Foreskin fibroblast (primary cell): ENCODE measurements at places on chromosomes 1 and 21.
A peak's percentile ranks its signal among the peaks of the same experiment; 100 is the strongest.

GRCh38 chr1:205970486-205970885 lies 27.2 kb upstream of the SLC26A9 start:
- peak; percentile 41 for DNase-seq

DNA sequence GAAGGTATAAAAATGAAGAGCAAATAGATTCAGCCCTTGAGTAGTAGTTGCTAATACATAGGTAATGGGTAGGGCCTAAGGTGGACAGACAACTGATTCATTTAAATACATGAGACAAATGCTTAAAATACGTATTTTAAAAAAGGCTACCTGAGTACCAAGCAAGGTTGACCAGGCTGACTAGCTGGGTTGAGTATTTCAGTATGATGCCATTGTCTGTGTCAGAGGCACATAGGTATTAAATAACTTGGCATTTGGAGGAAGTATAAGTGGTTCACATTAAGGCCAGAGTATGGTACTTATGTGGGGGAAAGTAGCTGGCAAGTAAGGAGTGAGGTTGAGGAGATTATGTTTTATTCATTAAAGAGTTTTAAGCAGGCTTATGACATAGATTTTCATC lies 19.4 kb downstream of the NEK7 start:
- no peak for DNase-seq

- DNase-seq: no peak
Measured at GRCh38 chr1:13869172-13869797, 169.3 kb downstream of the PRDM2 start.

DNA sequence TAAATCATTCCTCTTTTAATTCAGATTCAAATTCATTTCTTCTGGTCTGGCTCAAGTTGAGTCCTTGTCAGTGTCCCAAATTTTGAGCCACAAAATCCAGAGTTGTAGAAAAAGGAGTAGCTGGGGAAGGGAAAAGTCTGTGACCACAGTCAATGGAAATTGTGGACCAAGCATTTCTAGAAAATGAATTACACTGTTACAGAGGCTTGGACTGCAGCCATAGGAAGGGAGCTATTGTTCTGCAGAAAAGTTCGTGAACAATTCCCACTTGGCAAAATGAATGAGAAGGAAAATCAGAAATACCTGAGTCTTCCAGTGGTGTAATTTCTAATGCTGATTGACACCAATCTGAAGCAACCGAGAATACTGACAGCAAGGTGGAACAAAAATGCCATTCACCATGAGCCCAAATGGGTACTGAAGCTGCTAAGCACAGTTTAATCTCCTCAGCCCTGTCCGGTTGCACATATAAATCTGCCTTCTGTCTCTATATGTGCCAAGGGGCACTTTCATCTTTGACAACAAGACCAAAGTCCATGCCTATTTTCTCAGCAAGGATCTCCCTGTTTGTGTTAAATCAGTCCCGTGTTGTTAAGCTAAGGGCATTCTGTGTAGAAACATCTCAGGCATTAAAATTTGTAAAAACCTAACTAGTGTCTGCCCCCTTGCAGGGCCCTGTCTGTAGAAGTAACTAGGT lies 51.3 kb downstream of the TEX35 start:
- peak; percentile 22 for DNase-seq

GRCh38 chr1:54623216-54624007 lies at the start of gene FAM151A:
Gene FAM151A, minus strand, starts transcription at chr1:54623525. Its CDS starts 130 bp downstream, at chr1:54623395.
- no peak for DNase-seq

DNA sequence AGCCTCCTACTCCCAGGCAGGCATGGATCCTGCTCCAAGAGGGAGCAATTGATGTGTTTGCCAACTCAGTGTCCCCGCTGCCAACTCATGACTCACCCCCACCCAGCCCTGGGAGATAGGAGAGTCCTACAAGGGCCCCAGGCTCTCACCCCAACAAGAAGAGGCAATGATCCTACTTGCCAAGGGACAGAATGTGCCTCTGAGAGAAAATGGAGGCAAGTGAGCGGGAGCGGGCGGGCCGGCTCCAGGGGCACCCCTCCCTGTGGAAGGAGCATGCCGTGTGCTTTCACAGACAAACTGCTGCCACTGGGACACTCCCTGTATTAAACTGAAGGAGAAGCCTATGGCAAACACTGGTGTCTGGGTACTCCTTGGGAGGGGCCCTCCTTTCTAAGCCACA lies 16.7 kb downstream of the PKP1 start:
- peak; percentile 58 for DNase-seq

DNA sequence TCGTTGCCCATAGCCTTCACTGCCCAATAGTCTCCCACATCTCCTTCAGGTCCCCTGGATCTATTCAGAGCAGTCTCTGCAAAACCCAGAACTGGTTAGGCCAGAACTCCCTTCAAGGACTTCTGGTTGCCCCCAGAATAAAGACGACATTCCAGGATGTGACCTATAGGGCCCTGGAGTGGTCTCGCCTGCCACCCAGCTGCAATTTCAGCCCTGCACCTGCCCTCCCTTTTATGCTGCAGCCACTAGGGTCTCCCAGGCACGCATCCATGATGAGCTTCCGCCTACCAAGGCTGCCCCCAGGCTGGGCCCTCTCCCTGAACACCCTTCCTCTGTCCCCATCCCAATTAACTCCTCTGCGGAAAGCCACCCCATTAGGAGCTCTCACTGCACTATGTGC lies 7.2 kb upstream of the TSPEAR start:
- DNase-seq: no peak

DNA sequence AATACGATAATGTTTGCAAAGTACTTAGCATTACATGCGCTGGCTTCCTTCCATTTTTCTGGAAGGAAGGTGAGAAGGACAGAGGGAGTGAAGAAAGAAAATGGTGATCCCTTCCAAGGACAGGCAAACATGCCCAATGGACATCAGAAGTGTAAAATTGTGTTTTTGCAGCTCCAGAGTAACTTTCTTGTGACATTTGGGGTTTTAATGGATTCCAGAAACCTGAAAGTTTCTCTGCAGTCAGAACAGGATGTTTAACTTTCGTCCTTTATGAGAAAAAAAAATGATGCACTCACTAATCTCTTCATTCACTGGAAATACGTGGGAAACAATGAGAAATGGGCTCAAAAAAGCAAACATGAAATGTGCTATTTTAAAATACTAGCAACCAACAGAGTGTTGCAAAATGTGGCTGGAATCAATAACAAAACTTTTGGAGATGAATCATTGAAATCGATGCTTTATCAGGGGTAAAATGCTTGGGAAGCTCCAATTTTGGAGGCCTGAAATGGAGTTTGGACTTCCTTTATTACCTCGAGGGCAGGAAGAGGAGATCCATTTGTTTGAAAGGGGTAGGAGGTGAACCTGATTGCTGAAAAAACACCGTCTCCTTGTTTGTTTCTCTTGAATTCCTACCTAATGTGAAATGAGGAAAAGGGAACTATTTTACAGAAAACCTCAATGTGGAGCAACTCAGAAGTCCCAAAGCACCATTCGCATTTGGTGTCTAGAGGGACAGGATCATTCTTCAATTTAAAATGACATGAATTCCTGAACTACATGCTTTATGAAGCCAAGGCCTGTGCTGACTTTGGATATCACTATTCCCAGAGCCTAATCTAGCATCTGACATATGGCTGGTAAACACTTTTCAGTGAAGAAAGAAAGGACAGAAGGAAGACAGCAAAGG lies 129.5 kb downstream of the TRABD2B start:
- no peak for DNase-seq

DNA sequence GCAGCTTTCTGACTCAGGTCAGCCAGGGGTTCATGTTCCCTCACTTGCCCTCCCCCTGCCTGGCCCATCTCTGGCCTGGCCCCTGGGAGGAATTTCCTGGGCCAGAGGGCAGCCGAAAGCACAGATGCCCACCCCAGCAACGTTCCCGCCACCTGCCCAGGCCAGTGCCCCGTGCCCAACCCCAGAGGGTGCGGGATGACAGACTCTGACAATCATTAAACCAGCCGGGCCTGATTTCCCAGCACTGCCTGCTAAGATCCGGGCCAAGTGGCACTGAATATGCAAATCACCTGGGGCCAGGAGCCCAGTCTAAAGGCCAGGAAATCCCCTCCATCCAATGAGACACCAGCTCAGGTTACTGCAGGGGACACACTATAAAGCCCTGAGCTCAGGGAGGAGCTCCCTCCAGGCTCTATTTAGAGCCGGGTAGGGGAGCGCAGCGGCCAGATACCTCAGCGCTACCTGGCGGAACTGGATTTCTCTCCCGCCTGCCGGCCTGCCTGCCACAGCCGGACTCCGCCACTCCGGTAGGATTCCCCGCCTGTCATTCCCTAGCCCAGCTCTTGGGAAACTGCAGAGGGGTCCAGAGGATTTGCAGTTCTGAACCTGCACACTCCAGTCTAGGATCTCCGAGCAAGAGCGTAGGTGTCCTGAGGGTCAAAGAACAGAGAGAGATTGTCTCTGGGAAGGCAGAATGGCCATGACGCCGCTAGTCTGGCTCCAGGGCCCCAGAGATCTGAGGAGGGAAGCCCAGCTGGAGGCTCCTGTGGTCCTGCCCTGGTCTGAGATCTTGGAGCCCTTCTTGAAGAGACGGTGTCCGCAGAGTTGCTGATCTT lies at the start of gene ELF3:
Gene ELF3, plus strand, starts transcription at position 408 of the 836 bp plus-strand sequence. CDS start 550 bp downstream, outside the sequence.
- no peak for DNase-seq

DNA sequence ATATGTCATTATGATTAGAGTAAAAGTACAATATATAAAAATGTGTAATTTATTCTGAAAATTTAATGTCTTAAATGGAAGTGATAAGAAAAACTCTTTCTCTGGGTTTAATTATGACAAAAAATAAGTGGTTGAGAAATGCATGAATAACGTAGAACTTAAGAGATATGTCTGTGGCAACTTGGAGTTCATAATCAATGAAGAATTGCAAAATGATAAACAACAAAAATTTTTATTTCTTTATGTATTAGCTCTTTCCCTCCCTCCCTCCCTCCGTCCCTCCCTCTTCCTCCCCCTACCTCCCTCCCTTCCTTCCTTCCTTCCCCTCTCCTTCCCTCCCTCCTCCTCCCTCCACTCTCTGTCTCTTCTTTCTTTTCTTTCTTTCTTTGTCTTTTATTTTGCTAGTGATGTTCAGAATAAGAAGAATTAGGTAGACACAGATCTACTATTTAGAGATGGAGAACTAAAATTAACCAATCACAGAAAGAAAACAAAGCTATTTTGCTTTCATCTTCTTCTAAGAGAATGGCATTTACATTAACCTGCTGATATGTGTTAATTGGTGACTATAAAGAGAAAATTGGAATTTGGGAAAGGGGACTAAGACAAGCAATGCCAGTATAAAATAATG lies 96.3 kb upstream of the PDC start:
- DNase-seq: no peak

- DNase-seq: no peak
Measured at GRCh38 chr1:169009666-169010065, 96.8 kb upstream of the ATP1B1 start.

GRCh38 chr1:43975249-43975961 lies 645 bp downstream of the ATP6V0B start:
- no peak for DNase-seq

- DNase-seq: no peak
Measured at GRCh38 chr1:233143241-233143640, 152.3 kb downstream of the PCNX2 start.

- DNase-seq: no peak
Measured at GRCh38 chr21:31204801-31205200, 139.3 kb downstream of the TIAM1 start.

DNA sequence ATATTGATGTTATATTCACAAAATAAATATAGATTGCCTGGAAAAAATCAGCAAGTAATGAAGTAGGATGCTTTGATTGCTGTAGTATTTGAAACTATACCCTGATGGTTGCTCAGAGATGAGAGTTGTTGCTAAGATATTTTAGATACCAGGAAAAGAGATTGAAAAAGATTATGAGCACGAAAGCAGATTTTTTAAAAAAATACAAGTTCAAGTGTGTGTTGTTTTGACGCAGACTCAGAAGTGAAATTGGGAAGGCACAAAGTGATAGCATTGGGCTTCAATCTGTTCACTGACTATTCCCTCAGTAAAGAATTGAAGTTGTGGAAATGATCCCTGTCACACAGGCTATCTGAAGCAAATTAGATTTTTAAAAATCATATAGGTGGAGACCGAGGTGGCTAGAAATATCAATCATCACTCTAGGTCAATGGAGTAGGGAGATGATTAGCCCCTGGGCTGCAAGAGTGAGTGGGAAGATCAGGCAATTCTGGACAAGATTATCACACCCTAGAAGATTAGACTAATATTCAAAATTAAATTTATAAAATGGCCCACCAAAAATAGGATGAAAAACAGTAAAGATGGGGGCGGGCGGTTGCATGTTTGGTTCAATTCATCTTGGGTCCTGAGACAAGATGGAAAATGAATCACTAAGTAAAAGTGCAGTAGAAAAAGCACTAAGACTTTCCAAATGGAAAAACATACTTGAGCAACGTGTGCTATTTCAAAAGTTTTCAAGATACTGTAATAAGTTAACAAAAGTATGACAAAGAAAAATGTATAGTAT lies 41.5 kb upstream of the LRRC8D start:
- no peak for DNase-seq

DNA sequence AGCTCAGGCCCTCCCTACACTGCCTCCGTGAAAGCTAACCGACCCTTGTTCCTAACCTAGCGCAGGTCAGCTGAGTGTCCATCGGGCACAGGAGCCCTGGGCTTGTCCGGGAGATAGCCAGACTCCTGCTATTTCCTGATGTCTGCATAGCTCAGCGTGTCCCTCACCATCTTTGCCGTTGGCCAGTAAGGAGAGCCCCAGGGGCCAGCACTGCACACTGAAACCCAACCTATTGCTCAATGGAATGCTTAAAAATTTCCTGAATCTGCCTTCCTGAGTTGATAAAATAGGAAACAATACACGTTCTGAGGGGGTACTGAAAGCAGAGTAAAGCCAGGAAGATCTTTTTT lies 2.2 kb downstream of the RUNX1 start:
- no peak for DNase-seq

DNA sequence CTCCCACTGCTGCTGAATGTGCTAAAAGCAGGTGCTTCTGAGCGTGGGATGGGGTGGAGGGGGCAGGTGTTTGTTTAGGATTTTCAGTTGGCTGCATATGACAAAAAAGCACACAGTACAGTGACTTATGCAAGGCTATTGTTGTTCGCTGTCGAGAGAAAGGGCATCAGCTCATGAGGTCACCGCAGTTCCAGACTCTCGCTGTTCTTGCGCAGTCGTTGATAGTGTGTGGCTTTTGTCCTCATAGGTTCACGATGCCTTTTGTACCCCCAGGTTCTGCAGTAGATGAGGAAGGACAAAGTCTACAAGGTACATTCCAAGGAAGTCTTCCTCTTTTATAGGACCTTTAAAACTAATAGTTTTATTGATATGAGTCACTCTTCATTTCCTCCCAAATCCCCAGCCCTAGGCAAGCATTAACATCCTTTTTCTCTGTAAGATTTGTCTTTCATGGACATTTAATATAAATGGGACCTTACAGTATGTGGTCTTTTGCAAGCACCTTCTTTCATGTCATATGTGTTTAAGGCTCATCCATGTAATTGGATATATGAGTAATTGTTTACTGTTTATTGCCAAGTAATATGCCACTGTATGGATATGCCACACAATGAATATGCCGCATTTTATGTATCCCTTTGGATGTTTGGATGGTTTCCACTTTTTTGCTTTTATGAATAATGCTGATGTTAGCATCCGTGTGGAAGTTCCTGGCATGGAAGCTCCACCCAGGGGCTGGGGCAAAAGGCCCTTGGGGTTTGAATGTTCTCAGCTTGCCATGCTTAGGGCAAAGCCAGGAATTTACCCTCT lies 14.5 kb upstream of the NLRP3 start:
- DNase-seq: no peak
